NCI-H1930 (cell line): ENCODE measurements at places on chromosomes 3 and 15.

DNA sequence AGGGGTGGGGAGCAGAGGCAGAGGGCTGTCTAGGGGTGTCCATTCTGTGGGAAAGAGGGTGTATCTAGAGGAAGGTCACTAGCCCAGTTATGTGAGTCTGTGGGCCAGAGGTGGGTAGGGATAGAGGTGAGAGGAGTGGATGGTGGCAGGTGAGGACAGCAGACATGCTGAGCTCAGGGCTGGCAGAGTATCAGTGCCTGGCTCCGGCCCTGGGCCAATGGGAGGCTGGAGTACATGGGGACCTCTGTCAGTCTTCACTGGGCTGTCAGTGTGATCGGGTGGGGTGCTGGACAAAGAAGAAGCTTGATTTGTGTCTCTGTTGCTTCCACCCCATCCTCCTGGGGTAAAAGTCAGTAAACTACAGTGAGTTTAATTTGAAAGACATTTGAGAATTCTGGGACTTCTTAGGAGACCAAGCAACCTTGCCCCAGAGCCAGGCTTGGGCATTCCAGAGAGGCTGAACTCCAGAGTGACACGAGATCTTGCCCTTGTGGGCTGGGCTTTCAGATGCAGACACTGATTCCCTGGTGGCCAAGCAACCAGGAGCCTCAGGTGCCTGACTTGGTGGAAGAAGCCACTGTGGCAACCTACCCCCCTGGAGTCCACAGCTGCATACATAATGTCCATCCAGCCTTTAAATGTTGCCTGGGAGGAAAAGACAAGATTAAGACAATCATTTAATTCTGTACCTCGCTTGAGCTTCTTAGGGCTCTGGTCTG is 60.7 kb downstream of the EXOG start:
- DNase-seq = no peak

- no peak for DNase-seq
Measured at GRCh38 chr3:99869621-99870020, 52.0 kb downstream of the CMSS1 start.

DNA sequence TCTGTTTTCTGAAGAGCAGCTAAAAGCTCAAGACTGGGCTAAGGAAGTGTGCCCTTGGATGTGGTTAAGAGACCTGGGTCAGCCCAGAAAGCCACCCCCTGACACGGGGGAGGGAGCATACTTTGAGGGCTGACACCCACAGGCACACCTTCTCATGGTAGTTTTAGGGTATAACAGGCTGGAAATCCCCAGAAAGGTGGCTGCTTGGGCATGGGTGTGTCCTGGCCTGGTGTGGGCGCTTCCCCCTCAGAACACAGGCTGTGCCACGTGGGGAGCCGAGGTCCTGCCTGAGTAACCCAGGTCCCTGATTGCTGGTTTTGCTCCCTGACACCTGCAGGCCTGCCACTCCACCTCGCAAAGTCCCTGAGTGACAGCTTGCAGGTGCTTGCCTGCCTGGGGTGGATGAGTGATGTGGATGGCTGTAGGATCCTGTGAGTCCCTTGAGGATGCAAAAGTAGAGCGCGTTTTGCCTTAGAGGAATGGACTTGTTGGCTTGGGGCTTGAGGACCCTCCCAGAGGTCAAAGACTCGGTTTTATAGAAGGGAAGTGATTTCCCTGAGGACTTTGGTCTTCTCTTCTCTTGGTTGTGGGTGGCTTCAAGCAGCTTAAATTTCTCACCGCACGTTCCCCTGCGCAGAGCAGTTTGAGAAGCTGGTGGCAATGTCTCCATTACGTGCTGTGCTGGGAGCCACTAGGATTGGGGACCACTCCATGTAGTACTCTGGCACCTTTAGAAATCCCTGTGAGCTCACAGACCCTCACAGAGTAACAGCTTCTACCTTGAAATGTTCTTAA is 94.4 kb downstream of the DNASE1L3 start:
- no peak for DNase-seq

- DNase-seq = no peak
Measured at GRCh38 chr3:9625656-9626055, 23.6 kb upstream of the MTMR14 start.

- no peak for DNase-seq
Measured at GRCh38 chr15:27583651-27584050, 515.5 kb downstream of the OCA2 start.

GRCh38 chr3:128432301-128432970 is 34.3 kb downstream of the DNAJB8 start:
- no peak for DNase-seq

DNA sequence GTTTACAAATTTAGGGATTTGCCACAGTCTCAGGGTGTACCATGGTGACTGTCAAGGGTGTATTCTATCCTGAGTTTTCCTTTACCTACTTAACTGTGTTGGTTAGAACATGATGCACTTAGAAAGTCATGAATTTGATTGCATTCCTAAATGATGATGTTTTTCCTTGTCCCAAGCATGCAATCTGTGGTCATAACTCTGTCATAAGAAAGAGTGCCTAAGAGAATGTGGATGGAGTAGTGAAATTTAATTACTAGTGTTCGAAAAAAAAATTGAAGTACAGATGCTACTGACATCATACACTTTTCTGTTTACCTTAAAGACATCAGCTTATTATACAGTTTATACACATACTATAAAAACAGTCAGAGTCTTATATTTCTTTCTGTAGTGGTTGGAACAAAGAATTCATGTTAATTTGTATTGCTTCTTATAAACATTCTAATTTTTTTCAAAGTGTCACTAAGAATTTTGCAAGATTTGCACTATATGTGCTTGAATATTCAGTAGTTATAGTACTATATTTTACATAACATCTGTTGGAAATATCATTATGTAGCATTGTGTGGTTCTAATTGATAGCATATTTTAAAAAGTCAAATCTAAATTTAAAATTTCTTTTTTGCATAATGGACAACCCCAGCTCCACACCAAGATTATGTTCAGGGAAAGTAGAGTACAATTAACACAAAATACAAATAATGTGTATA is 231.3 kb upstream of the KCNMB2 start:
- DNase-seq = no peak

DNA sequence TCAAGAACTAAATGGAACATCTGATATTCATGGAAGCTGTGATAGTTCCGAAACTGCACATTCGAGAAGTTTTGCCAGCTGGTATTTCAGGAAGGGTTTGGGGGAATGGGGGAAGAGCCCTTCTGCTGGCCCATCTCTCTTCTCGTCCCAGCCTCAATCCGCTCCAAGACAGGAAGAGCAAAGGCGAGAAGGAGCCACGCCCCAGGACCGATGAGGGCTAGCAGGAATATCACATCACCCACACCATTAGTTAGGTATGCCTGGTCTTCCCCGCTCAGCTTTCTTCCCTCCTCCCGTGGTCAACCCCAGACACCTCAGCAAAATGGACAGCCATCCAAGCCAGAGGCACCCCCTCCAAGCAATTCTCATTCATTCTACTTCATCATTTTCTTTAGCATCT is 14.9 kb upstream of the PCSK6 start:
- DNase-seq = no peak

GRCh38 chr3:34361921-34362320 is 563.5 kb downstream of the PDCD6IP start:
- no peak for DNase-seq

- DNase-seq = no peak
Measured at GRCh38 chr3:28050885-28051284, 190.5 kb upstream of the CMC1 start.

DNA sequence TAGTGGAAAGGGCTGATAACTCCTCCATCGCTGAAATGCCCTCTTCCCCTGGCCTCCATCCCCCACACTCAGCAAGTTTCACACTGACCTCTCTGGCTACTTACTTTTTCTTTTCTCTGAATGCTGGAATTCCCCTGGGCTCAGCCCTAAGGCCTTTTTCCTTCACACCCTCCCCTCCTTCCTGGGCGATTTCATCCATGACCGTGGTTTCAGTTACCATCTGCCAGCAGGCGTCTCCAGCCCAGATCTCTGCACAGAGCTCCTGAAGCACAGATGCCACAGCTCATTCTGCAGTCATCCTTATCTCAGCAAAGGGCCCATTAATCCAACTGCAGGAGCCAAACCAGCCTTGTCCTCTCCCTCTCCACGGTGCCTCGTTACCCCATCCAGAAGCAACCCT is 114.0 kb downstream of the RFTN1 start:
- DNase-seq = no peak

- DNase-seq = no peak
Measured at GRCh38 chr15:52509500-52510245, 19.0 kb downstream of the MYO5A start.

DNA sequence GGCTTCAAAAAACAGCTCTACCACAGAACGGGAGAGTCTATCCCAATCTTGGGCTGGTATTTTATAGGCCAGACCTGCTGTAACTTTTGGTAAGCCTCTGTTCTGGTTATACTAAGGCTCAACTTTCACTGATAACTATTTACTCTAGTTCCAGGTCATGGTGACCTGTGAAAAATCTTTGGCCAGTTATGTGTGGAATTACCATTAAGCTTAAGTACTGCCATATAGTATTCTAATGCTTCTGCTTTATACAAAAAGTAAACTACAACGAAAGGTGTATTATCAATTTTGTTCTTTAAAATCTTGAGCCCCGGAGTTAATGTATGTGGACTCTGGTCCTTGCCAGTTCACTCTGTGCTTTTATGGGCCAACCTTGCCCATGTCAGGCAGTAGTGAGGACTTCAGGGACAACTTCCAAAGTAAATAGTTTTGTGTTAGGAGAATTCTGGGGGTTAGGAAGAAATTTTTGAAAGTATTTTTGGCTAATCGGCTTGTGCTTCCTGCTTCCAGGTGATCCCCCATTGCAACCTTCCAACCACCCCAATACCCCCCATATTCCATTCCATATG is 6.4 kb downstream of the SIAH2 start:
- no peak for DNase-seq

DNA sequence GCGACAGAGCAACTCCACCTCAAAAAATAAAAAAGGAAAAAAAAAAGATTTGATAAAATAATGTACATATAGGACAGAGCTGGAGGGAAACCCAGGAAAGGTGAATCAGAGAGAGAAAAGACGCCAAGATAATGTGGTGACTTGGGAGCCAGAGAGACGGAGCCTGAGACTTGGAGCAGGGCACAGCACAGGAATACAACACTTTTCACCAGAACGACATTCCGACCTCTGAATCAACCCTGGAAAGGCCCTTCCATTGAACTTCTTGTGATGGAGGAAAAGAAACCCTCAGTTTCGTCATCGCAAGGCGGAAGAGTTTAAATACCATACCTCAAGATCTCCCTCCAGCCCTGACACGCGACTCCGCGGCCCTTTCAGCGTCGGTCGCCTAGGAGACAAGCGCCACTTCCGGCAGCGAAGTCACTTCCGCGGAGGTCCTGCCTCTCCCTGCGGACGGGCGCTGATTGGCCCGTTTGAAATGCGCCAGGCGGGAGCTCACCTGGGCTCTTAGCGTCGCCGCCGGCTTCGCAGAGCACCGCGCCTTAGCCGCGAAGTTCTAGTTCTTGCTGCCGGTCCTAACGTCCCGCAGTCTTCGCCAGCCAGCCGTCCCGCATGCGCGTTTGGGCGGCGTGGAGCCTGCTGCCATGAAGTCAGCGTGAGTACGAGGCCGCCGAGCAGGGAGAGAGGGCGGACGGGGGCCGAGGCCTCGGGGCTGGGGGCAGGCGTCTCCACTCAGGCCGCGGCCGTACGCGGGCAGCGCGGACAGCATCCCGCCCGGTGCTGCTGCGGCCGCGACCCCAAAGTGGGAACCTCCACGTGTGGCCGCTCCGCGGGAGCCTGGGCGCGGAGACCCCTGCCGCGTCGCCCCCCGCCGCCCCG is at the start of gene KIF23:
TSS of gene KIF23 (plus strand) at position 528 of the 879 bp plus-strand sequence. CDS start at position 645, 117 bp downstream.
- peak; percentile 77 for DNase-seq

- DNase-seq = no peak
Measured at GRCh38 chr3:113232342-113232741, 21.0 kb downstream of the BOC start.

DNA sequence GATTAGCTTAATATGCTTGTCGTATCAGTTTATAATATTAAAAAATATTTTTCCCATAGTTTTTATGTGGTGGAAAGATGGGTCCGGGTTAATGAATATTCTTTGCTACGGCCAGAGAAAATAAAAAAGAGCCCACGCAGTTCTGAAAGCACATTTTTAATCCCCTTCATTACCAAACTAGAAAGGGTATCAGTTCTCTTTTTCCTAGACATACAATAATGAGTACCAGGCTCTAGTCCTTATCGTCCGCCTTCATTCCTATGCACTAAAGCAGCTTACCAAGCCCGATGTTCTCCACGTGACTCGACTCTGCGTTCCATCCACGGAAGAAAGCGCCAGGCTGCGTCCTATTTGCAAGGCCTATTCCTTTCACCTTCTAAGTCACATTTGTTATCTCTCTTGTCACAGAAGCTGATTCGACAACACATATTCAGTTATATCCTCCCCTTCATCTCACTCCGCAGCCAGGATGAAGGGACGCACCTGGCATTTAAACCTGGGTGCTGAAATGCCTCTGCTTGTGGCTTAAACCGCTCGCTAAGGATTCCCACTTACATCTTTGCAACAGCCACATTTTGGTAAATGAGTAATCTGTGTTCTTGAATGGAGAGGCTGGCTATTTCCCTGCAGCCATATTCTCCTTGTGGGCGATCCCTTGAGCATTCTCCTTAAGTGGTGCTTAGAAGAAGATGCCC is 257.0 kb downstream of the CD47 start:
- DNase-seq = no peak

DNA sequence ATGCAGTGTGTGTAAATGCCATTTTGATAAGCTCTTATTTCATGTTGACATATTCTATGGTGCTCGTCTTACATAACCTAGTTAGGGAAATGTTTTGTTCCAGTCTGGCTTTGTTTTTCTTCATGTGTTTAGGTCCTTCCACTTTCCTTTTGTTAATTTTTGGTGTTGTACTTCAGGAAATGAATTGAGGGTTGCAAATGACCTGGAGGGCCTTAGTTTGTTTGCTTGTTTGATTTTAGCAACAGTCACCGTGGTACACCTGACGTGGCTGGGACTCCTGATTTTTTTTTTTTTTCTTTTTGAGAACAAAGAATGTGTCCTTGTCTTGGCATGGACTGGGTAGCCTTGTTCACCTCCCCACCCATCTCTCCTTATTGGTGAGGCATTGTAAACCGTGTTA is 114.8 kb downstream of the IGF1R start:
- no peak for DNase-seq

- no peak for DNase-seq
Measured at GRCh38 chr15:98753726-98754656, 105.7 kb downstream of the IGF1R start.

GRCh38 chr3:170767576-170767941 is 102.4 kb downstream of the RPL22L1 start:
- DNase-seq = no peak

GRCh38 chr3:150743508-150743907 is 19.5 kb downstream of the SIAH2 start:
- no peak for DNase-seq

DNA sequence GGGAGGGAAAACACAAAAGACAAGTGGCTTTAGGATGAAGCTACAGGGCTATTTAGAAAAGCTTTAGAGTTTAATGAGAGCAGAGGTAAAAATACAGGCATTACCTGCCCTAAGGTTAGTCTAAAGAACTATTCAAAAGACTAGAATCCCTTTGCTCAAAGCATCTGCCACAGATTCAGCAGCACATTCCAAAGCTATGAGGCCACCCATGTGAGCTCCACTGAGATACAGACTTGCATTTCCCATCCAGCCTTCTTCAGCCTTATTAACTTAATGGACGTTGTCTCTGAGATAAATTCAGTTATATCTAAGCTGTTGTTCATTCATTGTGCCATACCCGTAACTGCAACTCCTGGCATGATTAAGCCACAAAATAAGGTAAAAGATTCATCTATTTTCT is 25.4 kb downstream of the CXCR6 start:
- no peak for DNase-seq

GRCh38 chr3:179194931-179195330 is 46.8 kb downstream of the PIK3CA start:
- DNase-seq = no peak
